ENCODE measurements at places on chromosomes 16 and 17.

DNA sequence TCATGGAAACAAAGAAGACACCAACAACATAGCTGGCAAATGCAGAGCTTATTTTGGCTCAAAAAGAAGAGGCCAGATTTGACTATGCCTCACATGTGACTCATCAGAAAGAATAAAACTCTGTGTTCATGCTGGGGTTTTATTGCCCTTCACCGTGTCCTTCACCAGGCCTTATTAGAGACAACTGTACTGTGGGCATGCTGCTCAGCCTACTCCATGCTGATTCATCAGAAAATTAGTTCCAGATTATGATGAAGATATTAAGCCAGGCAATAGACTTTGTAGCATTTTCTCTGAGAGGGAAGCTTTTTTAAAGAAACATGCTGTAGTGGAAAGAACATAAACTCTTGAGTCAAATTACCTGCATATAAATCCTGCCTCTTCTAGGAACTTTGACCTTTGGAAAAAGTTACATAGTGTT is 89.8 kb downstream of the CYB561 start:
- DNase-seq, result no peak

- DNase-seq, result no peak
Observed at GRCh38 chr16:89613954-89614459, 565 bp downstream of the DPEP1 start.

- no peak for DNase-seq
Observed at GRCh38 chr16:85166699-85167588, 54.7 kb upstream of the CIBAR2 start.

DNA sequence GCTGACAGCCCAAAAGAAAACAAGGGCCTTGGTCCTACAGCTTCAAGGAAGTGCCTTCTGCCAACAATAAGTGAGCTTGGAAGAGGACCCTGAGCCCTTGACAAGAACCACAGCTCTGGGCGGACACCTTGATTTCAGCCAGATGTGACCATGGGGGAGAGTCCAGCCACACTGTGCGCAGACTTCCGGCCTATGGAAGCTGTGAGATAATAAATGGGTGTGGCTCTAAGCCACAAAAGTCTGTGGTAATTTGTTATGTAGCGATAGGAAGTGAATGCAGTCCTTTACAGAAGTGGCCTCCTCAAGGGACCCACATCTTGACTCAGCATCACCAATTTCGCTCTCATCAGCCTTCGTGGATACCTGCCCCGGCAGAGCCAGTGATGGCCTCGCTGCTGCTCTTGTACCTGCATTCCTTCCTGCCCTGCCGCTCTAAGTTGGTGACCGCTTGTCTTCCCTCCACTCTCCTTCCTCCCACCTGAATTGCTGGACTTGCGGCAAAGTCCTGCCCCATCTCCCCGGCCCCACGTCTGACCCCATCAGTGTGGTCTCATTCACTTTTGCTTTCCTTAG is 29.3 kb downstream of the PRSS54 start:
- no peak for DNase-seq

DNA sequence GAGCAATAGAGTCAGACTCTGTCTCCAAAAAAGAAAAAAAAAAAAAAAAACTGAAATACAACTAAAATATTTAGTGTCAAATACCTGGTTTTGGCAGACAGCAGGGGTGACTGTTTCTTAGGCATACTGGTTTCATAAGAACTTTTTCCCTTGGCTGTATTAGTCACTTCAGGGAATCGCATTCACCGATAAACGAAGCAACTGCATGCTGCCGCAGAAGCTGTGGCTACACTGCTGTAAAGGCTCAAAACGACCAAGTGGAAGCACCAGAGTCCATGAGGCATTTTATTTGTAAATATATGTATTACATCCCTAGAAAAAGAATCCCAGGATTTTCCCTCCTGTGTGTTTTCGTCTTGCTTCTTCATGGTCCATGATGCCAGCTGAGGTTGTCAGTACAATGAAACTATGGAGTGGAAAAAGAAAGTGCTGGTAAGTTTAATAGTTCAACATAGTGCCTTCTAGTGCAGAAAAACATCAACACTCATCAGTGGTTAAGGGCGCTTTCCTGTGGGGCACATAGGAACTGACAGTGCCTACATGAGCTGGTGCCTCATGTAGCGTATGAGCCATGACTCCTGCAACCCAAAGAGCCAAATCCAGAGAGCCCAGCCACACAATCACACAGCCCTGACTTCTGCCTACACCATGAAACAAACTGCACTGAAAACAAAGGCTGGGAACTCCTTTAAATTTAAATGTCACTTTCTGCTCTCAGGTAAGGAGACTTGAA is 7.3 kb downstream of the RPS15A start:
- DNase-seq, result no peak

DNA sequence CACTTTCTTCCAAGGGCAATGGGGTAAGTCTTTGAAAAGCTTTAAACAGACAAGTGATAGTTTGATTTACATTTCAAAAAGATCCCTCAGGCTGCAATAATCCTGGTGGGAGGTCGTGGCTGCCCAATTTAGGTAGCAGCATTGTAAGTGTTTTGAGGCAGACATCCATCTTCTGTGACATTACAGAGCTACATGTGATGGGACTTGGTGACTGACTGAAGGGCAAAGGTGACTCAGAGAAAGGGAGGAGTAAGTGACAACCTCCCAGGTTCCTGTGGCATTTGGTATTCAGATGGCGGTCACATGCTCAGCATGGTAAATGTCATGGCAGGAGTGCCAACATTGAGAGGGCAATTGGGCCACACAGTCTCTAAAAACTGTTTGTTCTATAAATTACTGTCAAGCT is 26.5 kb downstream of the STAT3 start:
- peak; percentile 60 for DNase-seq

DNA sequence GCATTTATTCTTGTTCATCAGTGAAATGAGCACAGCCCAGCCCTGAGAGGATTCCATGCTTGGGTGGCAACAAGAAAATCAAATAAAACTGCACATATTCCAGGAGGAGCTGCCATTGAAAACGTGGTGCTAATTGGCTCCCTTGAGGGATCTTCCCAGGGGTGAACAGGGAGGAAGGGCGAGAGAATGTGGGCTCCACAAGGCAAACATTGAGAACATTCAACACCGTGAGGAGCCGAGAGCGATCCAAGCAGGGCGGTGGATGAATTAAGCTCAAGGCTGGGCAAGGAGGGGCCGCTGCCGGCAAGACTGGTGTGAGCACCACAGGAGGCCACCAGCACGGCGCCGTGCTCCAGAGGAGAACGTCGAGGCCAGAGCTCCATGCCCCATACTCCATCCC is 166.9 kb downstream of the C16orf95 start:
- DNase-seq, result no peak

- no peak for DNase-seq
Observed at GRCh38 chr17:80881306-80881705, 110.3 kb upstream of the CHMP6 start.

DNA sequence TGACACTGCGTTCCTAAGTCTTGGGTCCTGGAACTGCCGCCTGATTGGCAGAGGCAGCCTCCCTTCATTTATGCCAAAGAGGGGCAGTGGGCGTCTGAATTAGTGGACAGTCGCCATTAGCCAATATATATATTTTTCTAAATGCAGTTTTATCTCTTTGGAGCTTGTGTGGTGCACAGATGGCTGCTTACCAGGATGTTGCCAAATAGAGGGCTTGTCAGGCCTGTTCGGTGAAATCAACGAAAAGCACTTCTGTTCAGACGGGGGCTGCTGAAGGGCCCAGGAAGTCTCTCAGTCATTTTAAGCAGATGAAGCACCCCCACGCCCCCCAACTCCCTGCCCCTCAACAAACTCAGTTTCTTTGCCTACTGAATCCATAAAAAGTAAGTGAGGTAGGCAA is 66.0 kb downstream of the RAP1GAP2 start:
- DNase-seq, result no peak

- no peak for DNase-seq
Observed at GRCh38 chr17:12457493-12457892, 208.2 kb upstream of the MYOCD start.

GRCh38 chr17:34578656-34579016 is 746 bp upstream of the TMEM132E start:
- no peak for DNase-seq

DNA sequence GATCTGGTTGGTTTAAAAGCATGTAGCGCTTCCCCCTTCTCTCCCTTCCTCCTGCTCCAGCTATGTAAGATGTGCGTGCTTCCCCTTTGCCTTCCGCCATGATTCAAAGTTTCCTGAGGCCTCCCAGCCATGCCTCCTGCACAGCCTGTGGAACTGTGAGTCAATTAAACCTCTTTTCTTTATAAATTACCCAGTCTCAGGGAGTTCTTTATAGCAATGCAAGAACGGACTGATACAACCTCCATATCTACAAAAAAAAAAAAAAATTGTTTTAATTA is 16.6 kb upstream of the PDXDC1 start:
- no peak for DNase-seq

DNA sequence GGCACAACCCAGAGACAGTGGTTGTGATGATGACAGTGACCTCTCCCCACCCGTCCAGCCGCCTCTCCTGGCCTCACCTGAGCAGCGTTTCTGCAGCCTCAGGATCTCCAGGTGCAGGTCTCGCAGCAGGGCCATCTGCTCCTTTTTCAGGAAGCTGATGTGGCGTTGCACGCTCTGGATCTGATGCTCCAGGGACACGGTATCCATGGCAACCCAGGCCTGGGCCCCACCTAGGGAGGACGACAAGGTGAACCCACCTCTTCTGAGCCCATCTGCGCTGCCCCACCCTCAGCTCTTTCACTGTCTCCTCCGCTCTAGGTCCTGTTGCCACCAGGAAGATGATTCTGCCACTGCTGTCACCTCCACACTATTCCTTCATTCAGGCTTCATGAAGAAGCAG is 14.5 kb downstream of the CCDC92B start:
- no peak for DNase-seq

DNA sequence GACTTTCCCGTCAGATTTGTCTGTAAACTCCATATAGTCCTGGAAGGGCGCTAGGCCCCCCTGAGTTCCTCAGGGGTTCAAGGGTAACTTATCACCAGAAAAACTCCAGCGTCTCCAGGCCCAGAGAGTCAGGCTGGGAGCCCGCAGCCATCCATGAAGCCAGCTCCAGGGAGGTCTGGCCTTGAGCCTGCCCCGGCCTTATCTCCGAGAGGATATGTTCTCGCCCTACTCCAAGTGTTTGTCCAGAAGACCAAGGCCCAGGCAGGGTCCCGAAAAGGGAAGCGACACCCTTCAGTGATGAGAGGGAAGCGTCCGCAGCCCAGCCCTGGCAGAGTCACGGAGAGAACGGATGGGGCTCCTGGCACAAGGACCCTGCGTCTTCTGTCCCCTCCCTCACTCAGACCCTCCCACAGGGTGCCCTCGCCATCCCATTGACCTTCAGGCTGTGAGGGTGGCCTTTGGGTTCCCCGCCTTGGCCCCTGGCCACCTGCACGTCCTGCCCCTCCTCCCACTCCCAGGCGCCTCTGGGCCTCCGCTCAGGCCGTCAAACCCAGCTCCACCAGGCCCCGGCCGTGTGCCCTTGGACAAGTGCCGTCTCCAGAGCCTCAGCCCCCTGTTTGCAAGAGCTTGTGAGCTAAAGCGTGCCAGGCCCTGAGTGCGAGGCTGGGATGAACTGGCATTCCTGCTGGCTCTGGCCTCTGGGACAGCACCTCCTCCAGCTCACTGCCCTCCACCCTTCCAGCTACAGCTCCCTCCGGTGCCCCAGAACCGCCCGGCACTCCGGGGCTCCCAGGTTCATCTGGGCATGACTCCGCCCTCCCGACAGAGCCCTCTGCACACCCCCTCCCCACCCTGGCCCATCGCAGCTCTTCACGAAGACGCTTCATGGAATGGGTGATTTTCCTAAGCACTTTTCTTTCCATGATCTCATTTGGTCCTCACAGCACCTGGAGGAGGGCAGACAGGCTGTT is 83.4 kb downstream of the ZDHHC7 start:
- no peak for DNase-seq

GRCh38 chr16:2042986-2043666 is 4.5 kb downstream of the NTHL1 start:
- DNase-seq, result no peak

- DNase-seq, result no peak
Observed at GRCh38 chr17:59152925-59153324, 2.1 kb downstream of the SKA2 start.

- no peak for DNase-seq
Observed at GRCh38 chr16:2531371-2531695, at the start of gene CEMP1. Gene CEMP1, minus strand, starts transcription at chr16:2531408. Its CDS starts 335 bp downstream, at chr16:2531073.

- no peak for DNase-seq
Observed at GRCh38 chr17:27764589-27764988, 35.7 kb downstream of the NOS2 start.

Measured in T-helper 2 cell treated with Interferon-gamma antibody and Interleukin-4, amounts not matched to agents 5 μg/mL and 100 μg/mL, for 36 hours (primary cell).